Stimulated activated CD4-positive, alpha-beta T cell treated with anti-CD3 and anti-CD28 coated beads, TNF-alpha, amount 100 ng/mL, for 48 hours (primary cell): ENCODE measurements at places on chromosomes 5 and 9.

GRCh38 chr9:132099741-132100407 is 20.2 kb upstream of the MED27 start:
- no peak for DNase-seq

DNA sequence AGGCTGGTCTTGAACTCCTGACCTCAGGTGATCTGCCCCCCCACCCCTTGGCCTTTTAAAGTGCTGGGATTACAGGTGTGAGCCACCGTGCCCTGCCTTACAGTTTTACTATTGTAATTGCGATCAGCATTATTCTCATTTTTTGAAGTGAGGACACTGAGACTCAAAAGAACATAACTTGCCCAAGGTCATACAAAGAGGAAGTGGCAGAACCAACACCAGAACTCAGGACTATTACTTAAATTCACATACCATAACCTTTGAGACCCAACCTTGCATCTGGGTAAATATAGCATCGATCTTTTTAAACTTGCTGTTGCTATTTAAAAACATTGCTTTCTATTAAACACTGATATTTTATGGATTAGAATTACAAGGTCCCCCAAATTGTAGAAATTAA is 54.2 kb downstream of the FOXI1 start:
- no peak for DNase-seq

DNA sequence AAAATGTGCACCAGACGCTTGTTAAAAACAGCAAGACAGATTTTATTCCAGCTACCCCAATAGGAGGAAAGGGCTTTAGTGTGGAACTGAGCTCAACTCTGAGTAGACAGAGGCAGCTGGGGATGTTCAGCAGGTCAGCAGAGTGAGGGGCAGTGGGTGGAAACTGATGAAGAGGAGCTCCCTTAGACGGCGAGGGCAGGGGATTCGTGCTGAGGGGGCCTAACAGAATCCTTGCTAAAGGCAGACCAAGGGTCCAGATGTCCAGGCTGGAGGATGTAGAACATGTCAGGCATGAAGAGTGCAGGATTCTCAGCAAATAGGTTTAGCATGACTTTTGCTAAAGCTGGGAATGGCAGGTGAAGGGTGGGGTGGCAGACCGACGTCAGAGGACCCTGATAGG is 71.9 kb upstream of the OLFM1 start:
- DNase-seq = no peak

- DNase-seq = no peak
These were observed 1.5 kb upstream of the RASGRF2 start for GRCh38 chr5:80958616-80959015.

GRCh38 chr9:11595756-11596155 is 983.0 kb upstream of the PTPRD start:
- DNase-seq = no peak
